ENCODE measurements at places on chromosomes 7 and 10.

DNA sequence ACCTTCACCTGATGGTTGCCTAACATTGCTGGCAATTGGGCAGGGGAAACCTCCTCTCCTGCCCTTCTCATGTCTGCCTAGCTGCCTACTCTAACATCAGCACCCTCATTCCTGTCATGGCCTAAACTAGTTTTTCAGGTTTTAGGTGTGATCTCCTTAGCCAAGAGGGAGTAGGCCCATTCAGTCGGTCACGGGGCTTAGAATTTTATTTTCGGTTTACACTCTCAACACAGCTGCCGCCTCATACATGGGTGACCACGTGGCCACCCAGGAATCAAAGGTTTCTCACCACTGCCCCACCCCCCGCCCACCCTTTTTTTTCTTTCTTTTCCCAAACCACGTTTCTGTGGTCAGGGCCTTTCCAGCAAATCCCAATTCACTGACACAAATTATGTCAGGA is 97.2 kb downstream of the RALA start:
- DNase-seq: peak; percentile 70

DNA sequence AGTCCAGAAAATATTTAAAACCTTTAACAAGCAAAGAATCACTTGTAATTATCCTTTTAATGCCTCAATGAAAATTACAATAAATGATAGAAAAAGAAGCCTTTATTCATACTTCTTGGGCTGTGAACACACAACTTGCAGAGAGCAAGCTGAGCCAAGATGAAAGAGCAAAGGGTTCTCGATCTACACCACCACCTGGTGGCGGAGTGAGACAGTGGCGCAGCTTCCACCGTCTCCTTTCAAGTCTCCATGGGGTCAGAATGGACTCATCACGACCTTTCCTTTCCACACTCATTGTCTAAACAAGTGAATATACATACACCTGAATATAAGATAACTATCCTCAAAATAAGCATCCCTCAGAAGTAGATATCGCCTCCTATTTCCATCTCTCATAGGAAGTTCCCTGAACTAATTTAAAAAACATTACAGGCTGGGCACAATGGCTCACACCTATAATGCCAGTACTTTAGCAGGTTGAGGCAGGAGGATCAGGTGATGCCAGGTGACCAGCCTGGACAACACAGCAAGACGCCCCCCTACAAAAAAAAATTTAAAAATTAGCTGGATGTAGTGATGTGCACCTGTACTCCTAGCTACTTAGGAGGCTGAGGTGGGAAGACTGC is 40.7 kb downstream of the ATE1 start:
- peak; percentile 55 for DNase-seq

GRCh38 chr7:48938539-48939295 is 14.4 kb downstream of the CDC14C start:
- no peak for DNase-seq

DNA sequence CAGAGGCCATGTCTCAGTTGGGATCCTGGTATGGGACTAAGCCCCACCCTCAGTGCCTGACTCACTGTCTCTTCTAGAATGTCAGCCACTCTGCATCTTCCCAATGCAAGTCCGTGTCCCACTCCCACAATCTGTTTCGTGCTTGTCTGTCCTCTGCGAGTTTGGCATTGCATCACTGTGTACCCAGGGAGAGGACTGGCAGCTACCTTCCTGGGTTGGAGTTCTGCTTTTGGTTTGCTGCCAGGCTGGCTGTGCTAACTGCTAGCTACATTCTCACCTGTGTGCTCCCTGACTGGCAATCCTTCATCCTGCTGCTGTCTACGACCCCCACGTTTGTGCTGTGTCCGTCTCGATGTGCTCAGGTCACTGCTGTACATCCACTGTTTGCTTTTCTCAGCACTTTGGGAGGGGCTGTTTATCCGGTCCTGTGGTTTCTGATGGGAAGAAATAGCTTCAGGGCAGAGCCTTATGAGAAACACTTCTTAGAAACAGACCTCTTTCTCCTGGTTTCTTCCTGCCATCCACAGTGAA is 56.0 kb upstream of the GLI3 start:
- no peak for DNase-seq

- no peak for DNase-seq
Observed at GRCh38 chr10:104253106-104253505, 1.6 kb upstream of the GSTO1 start.

- DNase-seq: no peak
Observed at GRCh38 chr10:1037098-1037497, 11.4 kb upstream of the IDI2 start.

- DNase-seq: peak; percentile 45
Observed at GRCh38 chr7:149209518-149210269, 14.3 kb downstream of the ZNF282 start.

GRCh38 chr10:47312663-47312995 is 9.6 kb upstream of the GDF2 start:
- no peak for DNase-seq

- DNase-seq: no peak
Observed at GRCh38 chr10:74394416-74394969, 243.5 kb downstream of the ADK start.

DNA sequence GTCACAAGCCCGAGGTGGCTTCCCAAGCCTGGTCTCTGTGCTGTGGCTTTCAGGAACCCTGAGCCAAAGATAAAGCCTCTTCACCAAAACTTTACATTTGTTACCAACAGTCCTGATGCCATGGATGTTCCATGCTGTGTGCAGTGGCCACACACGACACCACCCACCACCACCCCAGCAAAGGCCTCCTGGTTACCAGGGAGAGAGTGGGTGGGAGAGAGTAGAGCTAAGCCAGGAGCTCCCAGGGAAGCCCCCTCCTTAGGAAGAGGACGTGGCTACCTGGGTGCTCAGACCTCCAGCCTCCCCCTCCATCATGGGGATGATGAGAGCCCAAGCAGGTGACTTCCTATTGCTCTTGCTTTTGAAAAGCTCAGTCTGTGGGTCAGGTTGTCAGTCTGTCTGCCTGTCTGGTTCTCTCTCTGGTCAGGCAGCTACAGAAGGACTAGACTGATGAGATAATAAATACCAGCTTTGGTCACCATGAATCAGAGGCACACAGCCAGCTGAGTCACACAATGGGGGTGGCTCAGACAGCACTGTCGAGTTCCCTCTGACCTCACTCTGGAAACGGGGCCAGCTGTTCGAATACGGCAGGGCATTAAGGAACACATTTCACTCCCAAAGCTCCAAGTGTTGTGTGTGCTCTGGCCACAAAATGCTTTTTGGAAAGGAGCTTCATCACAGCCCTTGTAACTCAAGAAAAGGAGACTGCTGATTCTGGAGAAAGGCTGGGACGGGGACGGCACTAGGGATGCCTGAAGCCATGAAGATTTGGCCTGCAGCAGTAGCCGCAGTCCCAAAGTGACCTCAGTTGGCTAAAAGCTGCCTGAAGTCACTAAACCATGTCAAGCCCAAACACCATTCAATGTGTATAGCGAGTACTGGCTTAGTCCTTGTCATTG is 166.0 kb downstream of the FANK1 start:
- DNase-seq: peak; percentile 40

GRCh38 chr10:96719200-96719599 is 1.1 kb downstream of the PIK3AP1 start:
- no peak for DNase-seq

DNA sequence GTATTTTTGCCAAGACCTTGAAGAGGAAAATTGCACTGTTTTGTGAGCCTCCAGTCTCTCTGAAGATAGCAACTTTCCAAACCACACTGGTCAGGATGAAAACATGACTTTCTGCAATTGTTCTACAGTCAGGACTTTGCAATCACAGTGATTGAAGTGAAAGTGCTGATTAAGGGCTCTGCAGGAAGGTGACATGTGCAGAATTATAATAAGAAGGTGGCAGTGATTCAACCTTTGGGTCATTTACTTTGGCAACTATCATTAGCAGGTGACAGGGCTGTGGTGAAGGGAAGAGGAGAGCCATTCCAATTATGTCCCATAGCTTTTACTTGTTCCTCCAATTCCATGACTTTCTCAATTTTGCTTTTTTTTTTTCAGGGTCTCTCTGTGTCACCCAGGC is 350.0 kb upstream of the FZD8 start:
- DNase-seq: no peak

- DNase-seq: no peak
Observed at GRCh38 chr10:90587081-90587491, 270.8 kb downstream of the HTR7 start.

DNA sequence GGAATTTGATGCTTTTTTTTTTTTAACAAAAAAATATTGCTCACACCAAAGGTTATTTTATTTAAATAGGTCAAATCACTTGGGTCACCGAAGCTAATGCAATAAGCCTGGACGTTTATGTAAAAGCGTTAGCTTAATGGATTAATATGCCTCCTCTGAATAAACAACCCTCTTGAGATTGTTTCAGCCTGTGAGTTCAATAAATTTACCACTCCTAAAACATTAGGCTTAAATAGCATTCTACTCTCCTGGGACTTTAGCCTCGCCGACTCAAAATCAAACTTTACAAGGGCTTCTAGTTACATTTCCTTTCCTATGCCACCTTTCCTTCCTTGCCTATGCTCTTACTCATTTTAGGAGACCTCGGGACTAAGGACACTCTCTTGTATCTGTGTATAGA is 79.3 kb downstream of the DNAJB9 start:
- no peak for DNase-seq
